ENCODE measurements at places on chromosomes 13 and 19.

DNA sequence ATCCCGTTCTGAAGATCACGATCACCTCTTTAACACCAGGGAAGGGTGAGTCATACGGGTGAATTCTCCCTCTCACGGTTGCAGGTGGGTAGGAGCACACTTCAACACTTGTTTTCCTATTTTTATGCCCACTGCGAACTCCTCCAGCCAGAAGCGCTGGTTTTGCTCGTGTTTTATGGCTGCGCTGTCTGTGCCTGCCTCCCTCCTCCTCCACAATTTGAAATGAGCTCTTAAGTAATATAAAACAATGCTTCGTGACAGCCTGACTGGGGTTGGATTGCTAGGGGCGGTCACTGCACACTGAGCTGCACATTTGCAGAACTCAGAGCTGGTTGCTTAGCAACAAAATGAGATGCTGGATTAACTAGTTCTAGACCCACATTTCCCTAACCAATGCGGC, 12.9 kb downstream of the CCDC70 start:
- no peak for DNase-seq

- DNase-seq, result no peak
These were observed 4.6 kb downstream of the NFIC start for GRCh38 chr19:3370728-3371591.

- DNase-seq, result no peak
These were observed at the start of gene CELF5 for GRCh38 chr19:3224346-3225168. CELF5 (plus strand) TSS chr19:3224661; CDS start chr19:3224740, 79 bp downstream.

DNA sequence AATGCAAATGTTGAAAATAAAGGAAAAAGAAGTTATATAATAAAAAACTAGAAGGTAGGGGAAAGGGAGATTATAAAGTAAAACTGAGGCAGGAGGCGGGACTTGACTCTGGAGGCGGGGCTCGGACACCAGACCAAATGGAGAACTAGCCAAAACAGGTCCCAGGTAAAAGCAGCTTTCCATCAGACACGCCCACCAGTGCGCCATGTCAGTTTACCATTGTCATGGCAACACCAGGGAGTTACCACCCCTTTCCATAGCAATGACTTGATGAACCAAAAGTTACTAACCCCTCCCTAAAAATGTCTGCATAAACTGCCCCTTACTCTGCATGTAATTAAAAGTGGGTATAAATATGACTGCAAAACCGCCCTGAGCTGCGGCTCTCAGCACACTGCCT, 70.9 kb downstream of the PEPD start:
- no peak for DNase-seq

DNA sequence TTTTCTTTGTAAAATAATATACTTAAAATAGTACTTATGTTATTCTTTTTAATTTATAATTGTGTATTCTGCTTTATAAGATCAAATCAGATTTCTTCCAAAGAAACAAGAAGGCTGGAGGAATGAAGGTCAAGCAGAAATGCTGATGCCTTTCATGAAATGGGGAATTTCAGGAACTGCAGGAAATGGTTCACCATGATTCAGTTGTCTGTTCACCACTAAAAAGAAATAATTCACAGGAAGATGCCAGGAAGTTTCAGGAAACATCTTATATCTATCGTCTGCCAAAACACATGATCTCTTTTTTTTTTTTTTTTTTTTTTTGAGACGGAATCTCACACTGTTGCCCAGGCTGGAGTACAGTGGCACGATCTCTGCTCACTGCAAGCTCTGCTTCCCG, 15.7 kb upstream of the SCEL start:
- no peak for DNase-seq

DNA sequence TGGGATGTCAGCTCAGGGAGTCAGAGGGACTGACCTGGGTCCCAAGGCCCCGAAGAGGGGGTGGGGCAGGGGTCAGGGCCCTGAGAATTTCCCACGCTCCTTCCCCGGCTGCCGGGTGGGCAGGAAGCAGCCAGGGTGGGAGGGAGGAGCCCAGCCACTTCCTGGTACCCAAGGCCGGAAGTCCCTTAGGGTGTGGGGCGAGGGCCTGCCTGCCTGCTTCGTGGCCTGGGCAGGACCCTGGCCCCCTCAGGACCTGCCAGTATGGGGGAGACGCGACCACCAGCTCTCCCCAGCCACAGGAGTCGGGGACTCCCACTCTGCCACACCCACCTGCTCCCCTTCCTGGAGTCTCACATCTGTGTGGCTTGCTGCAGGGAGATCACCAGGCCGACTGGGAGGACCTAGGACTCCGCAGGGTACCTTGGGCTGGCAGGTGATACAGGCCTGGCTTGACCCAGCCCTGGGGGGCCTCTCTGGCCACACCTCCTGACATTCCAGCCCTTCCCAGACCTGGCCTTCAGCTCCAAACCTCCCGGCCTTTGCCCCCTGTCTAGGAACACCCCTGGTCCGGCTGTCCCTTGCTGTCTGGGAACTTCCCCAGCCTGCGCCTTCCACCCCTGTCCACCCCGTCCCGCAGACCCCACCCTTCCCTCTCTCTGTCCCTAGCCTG, 9.8 kb upstream of the CIRBP start:
- no peak for DNase-seq

DNA sequence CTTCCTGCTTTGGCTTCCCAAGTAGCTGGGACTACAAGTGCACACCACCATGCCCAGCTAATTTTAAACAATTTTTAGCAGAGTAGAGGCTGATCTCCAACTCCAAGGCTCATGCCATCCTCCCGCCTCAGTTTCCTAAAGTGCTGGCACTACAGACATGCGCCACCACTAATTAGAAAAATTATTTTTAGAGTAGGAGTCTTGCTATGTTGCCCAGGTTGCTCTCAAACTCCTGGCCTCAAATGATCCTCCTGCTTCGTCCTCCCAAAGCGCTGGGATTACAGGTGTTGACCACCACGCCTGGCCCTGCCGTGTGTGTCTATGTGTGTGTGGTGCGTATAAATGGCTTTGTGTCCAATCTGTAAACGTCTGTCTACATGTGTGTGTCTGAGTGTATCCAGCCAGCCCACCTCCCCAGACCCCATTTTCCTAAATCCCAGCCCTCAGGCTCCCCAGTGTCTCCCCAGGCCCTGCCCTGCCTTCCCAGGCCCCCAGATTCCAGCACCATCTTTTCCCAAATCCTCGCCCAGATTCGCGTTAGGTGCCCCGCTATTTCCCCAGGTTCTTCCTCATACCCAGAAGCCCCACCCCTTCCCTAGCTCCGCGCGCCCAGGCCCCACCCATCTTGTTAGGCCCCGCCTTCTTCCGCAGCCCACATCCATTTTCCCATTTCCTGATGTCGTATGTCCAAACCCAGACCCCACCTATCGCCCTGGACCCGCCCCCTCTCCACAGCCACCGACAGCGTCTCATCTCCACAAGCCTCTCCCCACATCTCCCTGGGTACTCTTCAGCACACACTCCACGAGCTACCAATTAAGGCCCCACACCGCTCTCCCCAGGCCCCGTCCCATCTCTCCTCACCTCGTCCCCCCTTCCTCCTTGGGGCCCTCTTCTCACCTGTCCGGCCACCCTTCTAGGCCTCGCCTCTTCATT, 24.9 kb downstream of the SLC8A2 start:
- DNase-seq, result no peak

DNA sequence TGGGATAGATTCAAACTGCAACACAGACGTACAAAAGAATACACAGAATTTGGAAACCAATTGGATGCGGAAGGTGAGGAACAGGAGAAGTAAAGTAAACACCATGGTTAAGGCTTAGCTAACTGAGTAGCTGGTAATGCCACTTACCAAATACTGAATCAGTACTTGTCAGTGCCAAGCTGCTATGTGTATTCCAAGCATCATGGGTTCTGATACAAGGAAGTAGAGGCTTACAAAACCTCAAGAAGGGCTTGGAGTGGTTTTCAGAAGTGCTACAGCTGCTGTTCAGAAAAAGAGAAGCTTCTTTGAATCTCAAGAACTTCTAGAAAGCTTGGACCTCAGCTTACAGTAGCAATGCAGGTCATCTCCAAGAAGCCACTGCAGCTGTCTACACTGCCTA, 35.9 kb upstream of the DCT start:
- DNase-seq, result no peak

- no peak for DNase-seq
These were observed 352.0 kb downstream of the TSHZ3 start for GRCh38 chr19:30997222-30997621.

DNA sequence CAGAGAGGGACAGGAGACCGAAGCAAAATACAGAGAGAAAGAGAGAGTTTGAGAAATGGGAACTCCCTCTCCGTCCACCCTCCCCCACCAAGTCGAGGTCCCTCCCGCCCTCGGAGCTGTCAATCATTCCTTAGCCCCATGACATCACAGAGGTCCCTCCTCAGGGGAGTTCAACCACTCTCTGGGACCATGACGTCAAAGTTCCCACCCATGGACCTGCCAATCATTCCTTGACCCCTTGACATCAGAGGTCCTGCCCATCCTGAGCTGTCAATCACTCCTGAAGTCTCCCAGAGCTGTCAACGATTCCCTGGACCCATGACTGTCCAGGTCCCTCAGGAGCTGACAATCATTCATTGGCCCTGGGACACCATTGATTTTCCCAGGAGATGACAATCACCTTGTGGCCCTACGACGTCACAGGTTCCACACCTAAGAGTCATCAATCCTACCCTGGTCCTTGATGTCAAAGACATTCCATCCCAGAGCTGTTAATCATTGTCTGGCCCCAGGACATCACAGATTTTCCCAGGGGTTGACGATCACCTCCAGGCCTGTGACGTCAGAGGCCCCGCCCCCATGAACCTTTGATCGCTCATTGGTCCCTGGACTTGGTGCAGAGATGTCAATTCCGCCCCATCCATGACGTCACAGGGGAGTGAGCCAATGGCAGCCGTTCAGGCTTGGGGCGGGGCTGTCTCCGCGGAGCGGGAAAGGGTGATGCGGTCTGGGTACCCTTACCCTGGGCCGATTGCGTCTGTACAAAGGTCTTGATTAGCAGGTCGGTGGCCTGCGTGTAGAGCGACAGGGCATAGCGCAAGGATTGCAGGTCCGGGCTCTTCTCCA, 61.7 kb downstream of the COLGALT1 start:
- no peak for DNase-seq

DNA sequence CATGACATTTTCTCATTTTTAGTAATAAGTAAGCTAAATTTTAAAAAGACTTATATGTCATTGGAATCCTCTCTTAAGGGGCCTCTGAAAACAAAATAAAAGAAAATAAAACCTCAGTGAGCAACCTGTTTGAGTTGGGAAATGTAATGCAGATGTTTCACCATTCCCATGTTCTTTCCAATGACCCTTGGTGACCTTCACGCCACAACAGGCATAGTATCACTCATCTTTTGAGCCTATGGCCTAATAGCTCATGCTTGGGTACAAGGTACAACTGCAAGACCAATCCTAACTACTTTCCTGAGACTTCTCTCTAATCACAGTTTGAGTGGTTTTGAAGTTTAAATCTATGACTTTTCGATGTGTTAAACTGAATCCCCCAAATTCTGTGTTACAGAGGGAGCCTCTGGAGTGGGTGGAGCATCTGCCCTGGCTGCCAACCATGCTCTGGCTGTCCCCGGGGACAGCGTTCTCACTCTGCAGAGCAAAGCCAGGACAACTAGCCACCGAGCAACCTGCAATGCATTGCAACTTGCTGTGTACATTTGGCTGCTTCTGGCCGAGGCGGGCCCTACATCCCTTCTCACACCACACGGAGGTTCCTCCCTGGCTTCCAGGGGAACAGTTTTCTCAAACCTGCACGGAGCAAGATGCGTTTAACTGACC, 307.9 kb upstream of the MAB21L1 start:
- DNase-seq, result no peak

DNA sequence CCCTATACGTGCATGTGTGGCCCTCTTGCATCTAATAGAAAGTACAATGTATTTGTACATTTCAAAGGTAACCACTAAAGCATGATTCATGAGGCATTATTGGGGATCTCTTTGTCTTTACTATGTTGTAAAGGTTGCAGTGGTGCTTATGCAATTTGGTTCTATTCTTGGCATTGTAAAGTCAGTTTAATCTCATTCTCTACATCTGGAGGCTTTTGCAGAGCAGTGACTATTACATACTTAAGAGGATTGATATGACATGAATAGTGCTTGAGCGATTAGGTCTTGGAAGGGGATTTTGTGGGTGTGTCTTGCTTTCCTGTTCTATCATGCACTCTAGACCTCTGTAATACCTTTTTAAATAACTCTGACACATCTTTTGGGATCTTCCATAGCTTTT, 610.0 kb downstream of the EFNB2 start:
- DNase-seq, result no peak

- DNase-seq, result peak; percentile 2
These were observed 51.1 kb downstream of the HS6ST3 start for GRCh38 chr13:96141032-96141431.

GRCh38 chr13:74675972-74676371, 541.8 kb upstream of the KLF12 start:
- no peak for DNase-seq

DNA sequence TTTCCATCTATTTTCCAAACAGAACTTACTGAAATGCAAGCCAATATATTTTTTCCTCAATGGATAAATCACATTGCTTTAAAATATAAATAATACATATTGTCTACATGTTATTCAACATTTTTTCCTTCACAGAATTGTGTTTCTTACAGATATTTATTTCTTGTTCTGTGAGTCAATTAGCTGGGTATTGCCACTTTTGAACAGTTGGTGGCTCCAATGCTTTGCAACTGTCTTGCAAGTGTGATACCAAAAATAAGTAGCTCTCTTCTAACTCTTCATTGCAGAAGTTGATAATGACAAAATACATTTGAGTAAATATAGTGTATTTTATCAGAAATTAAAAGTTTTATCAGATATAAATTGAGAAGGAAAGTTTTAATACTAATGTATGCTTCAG, 17.1 kb upstream of the GPC5 start:
- DNase-seq, result no peak

DNA sequence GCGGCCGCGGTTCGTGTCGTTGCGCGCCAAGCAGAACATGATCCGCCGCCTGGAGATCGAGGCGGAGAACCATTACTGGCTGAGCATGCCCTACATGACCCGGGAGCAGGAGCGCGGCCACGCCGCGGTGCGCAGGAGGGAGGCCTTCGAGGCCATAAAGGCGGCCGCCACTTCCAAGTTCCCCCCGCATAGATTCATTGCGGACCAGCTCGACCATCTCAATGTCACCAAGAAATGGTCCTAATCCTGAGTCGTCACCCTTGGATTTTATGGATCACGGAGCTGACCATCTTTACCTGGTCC, 475 bp downstream of the MRPL57 start:
- no peak for DNase-seq

GRCh38 chr19:38298821-38299680, 5.0 kb upstream of the C19orf33 start:
- DNase-seq, result no peak

GRCh38 chr19:22422211-22422610, at the start of gene ZNF98:
ZNF98 (minus strand) TSS chr19:22422346; CDS start chr19:22422224, 122 bp downstream.
- DNase-seq, result no peak

- no peak for DNase-seq
These were observed 3.8 kb downstream of the MED26 start for GRCh38 chr19:16624236-16624635.

GRCh38 chr19:23015660-23016059, 12.7 kb upstream of the ZNF728 start:
- DNase-seq, result no peak

DNA sequence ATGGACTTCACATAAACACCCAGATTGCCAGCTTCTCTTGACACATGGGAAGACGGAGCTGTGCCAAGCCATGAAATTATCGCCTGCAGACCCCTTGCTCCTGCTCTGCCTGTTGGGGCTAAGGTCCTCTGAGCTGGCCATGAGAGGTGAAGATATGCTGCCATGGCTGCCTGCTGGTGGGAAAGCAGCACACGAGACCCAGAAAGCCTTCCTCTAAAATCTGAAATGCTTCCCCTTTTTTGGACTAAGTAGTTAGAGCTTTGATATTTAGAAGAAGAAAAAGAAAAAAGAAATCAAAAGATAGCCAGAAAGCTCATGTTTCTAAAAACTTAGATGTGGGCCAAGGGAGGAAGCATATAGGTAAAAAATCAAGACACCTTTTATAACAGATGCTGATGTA, 11.2 kb downstream of the WDFY2 start:
- DNase-seq, result no peak
